ENCODE measurements at places on chromosomes 1 and 21. TPM values are rescaled to one million over a fixed set of nuclear protein-coding genes. Genes with fewer than 3 reads are reported as not detected.

Gene TRIM58
- total RNA-seq: not detected

Gene TTC39A
- total RNA-seq: 39.8 TPM

DNA sequence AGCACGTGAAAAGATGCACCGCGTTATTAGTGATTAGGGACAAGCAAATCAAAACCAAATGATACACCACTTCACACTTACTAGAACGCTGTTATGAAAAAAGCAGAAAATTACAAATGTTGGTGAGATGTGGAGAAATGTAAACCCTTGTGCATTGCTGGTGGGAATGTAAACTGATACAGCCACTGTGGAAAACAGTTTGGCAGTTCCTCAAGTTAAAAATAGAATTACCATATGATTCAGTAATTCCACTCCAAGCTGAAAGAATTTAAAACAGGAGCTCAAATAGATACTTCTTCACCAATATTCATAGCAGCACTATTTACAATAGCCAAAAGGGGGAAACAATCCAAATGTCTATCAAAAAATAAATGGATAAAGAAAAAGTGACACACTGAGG is 10.3 kb upstream of the EVI5 start:
- DNase-seq: no peak
- H3K36me3 ChIP-seq: no peaks in the 10 kb centered on the region
- no peak overlapping the region for H3K27ac ChIP-seq
- H3K4me3 ChIP-seq: no peak overlapping the region
- no peaks in the 10 kb centered on the region for H3K27me3 ChIP-seq
- H3K4me1 ChIP-seq: no peaks in the 10 kb centered on the region

DNA sequence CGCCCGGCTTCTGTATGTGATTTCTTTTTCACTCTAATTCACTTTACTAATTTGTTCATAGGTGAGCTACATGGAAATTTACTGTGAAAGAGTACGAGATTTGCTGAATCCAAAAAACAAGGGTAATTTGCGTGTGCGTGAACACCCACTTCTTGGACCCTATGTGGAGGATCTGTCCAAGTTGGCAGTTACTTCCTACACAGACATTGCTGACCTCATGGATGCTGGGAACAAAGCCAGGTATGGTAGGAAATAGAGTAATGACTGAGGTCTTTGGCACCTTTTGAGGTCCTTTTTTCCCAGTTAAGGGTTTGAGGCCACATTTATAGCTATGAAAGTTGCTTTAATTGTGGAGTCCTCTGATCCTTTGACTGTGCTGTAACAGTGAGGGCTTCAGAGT is 56.9 kb downstream of the KIF1B start:
- DNase-seq: no peak
- no peaks in the 10 kb centered on the region for H3K36me3 ChIP-seq
- no peak overlapping the region for H3K27ac ChIP-seq
- no peaks in the 10 kb centered on the region for H3K27me3 ChIP-seq

- DNase-seq: no peak
- no peaks in the 10 kb centered on the region for H3K27me3 ChIP-seq
- H3K36me3 ChIP-seq: no peaks in the 10 kb centered on the region
Measured at GRCh38 chr1:236175642-236176336, 33.5 kb downstream of the GPR137B start.

DNA sequence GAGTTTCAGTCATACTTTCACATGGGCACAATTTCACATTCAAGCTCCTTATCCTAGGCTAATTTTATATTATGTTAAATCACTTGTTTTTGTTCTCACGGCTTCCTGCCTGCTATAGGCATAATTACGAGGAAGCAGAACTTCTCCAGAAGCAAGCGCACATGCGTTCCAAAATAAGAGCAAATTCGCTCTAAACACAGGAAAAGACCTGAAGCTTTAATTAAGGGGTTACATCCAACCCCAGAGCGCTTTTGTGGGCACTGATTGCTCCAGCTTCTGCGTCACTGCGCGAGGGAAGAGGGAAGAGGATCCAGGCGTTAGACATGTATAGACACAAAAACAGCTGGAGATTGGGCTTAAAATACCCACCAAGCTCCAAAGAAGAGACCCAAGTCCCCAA is at the start of gene CORT:
Gene CORT, plus strand, starts transcription at position 281 of the 400 bp plus-strand sequence. CDS start 193 bp downstream, outside the sequence.
- H3K27ac ChIP-seq: no peak within 1 kb of the TSS
- no peaks in the 10 kb centered on the region for H3K36me3 ChIP-seq
- no peaks in the 10 kb centered on the region for H3K27me3 ChIP-seq
- H3K4me3 ChIP-seq: no peak within 1 kb of the TSS
